ENCODE measurements at places on chromosomes 2 and 18. TPM values are rescaled to one million over a fixed set of nuclear protein-coding genes. Genes with fewer than 3 reads are reported as not detected.

SERPINB3 gene
- total RNA-seq: not detected

ANKZF1 gene
- 30.6 TPM for total RNA-seq

DRC1 gene
- not detected for total RNA-seq

KHK gene
- total RNA-seq: not detected

CAPN14 gene
- not detected for total RNA-seq

AMER3 gene
- not detected for total RNA-seq

ZNF385B gene
- total RNA-seq: 0.49 TPM

SKOR2 gene
- not detected for total RNA-seq

ITGA4 gene
- total RNA-seq: 2.3 TPM

NR4A2 gene
- 0.19 TPM for total RNA-seq

DNAJC5G gene
- total RNA-seq: not detected

C2orf78 gene
- not detected for total RNA-seq

CD207 gene
- total RNA-seq: not detected

C1GALT1C1L gene
- total RNA-seq: 0.25 TPM

PRR30 gene
- not detected for total RNA-seq

SULT1C2 gene
- total RNA-seq: not detected

FOXD4L1 gene
- 0.15 TPM for total RNA-seq

PROM2 gene
- total RNA-seq: 0.25 TPM
